Endodermal cell (in vitro differentiated cells): ENCODE measurements at places on chromosomes 5 and 9. TPM values are rescaled to one million over a fixed set of nuclear protein-coding genes. Genes with fewer than 3 reads are reported as not detected.
A peak's percentile ranks its signal among the peaks of the same experiment; 100 is the strongest.

- H3K36me3 ChIP-seq = no peaks in the 10 kb centered on the region
- H3K27ac ChIP-seq = no peak overlapping the region
- no peak for DNase-seq
- H3K4me1 ChIP-seq = peaks cover 17% of the 10 kb centered on the region
- H3K27me3 ChIP-seq = no peaks in the 10 kb centered on the region
Measured at GRCh38 chr5:1185629-1186350, 15.6 kb upstream of the SLC6A19 start.

DNA sequence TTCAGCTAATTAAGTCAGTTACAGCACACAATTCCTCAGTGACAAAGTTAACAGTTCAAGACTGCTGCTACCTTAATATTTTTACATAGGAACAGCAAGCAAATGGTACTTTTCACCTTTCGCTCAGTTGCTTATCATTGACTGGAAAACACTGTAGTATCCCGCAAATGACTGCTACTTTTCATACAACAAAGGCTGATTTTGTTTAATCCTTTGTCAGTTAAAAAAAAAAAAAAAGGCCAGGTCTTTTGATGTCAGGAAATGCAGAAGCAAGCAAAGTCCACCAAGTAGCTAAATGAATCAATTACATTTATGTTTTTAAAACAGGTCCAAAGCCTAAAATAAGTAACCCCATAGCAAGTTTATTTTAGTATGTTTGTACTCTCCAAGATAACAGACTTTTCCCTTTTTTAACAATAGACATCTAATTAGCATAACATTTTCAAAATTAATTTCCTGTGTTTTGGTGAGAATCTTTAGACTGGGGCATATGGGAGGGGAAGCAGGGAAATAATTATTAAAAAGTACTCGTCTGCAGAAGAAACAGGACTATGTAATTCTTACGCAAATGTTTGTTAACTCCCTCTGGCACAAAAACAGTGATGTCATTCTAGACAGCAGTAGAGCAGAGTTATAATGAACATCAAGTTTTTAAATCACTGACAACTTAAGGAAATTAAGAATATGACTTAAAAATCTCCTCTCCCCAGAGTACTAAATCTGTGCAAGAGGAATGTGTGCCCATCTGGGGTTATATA lies 9.6 kb downstream of the PFDN1 start:
- peaks cover 18% of the 10 kb centered on the region for H3K36me3 ChIP-seq
- H3K27ac ChIP-seq = no peak overlapping the region
- no peak for DNase-seq
- H3K27me3 ChIP-seq = no peaks in the 10 kb centered on the region

DNA sequence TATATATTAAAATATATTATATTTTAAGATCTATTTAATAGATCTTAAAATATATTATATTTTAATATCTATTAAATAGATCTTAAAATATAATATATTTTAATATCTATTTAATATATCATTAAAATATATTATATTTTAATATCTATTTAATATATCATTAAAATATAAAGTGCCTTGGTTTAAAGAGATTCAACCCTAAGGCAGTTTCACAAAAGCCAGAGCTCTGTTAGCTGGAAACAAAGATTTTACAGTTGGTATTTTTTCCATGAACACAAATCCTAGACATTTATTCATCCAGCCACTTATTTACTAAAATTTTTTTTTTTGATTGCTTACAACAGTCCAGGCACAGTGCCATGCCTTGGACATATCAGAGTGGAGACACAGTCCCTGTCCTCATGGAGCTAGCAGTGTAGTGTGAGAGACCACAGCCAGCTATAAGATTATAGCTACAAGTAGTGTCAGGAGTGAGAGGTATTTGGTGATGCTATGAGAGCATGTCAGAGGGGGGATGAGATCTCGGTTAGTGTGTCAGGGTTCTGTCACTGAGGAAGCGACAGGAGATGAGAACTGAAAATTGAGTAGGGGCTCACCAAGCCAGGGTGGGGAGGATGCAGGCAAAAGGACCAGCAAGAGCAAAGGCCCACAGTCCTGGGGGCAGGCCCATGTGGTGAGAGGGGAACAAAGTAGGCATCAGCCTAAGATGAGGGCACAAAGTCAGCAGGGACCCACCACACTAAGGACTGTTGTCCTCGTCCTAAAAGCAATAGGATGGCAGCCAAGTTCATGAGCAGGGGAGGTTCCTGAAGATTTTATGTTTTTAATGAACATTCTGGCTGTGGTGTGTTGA lies 74.5 kb downstream of the FBXO38 start:
- DNase-seq = no peak
- no peak overlapping the region for H3K27ac ChIP-seq
- H3K27me3 ChIP-seq = peaks cover 21% of the 10 kb centered on the region
- no peaks in the 10 kb centered on the region for H3K36me3 ChIP-seq

MLANA gene
- total RNA-seq = not detected in 2 replicates

- H3K4me1 ChIP-seq = peaks cover 24% of the 10 kb centered on the region
- no peak for DNase-seq
- H3K27me3 ChIP-seq = no peaks in the 10 kb centered on the region
- H3K36me3 ChIP-seq = no peaks in the 10 kb centered on the region
Measured at GRCh38 chr5:160627921-160628618, 206.4 kb downstream of the PTTG1 start.

CCDC192 gene
- 0.48 TPM in 1 of 2 replicates, not detected in the other for total RNA-seq

DNA sequence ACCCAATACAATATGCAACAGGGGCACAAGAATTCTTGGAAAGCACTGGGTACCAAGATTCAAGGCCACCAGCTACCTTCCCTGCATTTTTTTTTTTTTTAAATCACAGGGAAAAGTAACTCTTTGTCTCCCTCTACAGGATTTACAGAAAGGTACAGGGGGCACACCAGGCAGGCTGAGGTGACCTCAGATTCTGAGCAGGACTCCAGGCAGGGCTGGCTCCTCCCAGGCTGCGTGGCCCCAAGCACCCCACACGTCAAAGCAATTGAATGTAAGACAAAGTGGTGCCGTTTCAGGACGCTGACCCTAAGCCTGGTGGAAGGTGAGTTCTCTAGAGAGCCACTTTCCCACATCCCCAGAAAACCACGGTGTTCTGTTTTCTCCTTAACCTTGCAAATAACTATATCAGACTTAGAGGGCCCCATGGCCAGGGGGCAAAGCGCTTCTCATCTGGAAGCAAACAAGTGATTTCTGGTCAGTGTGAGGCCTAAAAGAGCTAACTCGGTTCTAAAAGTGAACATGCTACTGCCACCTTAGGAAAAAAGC lies 222.6 kb downstream of the ROR2 start:
- H3K27me3 ChIP-seq = no peaks in the 10 kb centered on the region
- H3K27ac ChIP-seq = no peak overlapping the region
- peaks cover 12% of the 10 kb centered on the region for H3K4me1 ChIP-seq
- H3K36me3 ChIP-seq = peaks cover 100% of the 10 kb centered on the region

- DNase-seq = peak; percentile 72
- H3K27ac ChIP-seq = no peak overlapping the region
- H3K4me1 ChIP-seq = peaks cover 25% of the 10 kb centered on the region
- H3K27me3 ChIP-seq = no peaks in the 10 kb centered on the region
- H3K36me3 ChIP-seq = no peaks in the 10 kb centered on the region
Measured at GRCh38 chr5:135069016-135069770, 35.2 kb upstream of the PITX1 start.

SAXO1 gene
- 0.42 to 1.2 TPM (median 0.90 TPM) in 3 replicates for total RNA-seq

PTPN3 gene
- 4.6 to 6.1 TPM (median 5.0 TPM) in 3 replicates for total RNA-seq

RLN1 gene
- total RNA-seq = 0.66 to 0.97 TPM (median 0.72 TPM) in 3 replicates

SPATA31A3 gene
- not detected in 2 replicates for total RNA-seq

ERP44 gene
- 22.4 to 28.4 TPM (median 22.4 TPM) in 3 replicates for total RNA-seq

- no peak overlapping the region for H3K4me3 ChIP-seq
- H3K27me3 ChIP-seq = no peaks in the 10 kb centered on the region
- H3K4me1 ChIP-seq = no peaks in the 10 kb centered on the region
- H3K27ac ChIP-seq = no peak overlapping the region
- DNase-seq = no peak
Measured at GRCh38 chr5:40736103-40736875, 19.5 kb downstream of the TTC33 start.
